Hypothalamus (tissue), 51 donors: ENCODE measurements at places on chromosomes 6 and 20.
A peak's percentile ranks its signal among the peaks of the same experiment; 100 is the strongest.

DNA sequence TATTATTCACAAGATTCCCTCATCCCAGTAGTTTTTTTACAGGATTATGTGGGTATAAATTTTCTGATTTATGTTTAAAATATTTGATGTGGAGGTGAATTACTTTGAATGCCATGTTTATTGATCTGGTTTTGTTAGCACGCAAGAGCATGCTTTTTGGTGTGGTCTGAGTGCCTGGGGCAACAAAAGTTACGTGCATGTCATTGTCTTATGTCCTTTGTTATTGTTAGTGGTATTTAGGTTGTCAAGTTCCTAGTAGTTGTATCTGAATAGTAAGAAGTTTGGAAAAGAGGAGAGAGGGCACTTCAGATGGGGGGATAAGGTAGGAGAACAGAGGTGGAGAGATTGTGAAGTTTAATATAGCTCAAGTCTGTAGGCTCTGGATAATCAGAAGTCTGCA, 95.0 kb downstream of the ATRN start:
- DNase-seq: no peak

DNA sequence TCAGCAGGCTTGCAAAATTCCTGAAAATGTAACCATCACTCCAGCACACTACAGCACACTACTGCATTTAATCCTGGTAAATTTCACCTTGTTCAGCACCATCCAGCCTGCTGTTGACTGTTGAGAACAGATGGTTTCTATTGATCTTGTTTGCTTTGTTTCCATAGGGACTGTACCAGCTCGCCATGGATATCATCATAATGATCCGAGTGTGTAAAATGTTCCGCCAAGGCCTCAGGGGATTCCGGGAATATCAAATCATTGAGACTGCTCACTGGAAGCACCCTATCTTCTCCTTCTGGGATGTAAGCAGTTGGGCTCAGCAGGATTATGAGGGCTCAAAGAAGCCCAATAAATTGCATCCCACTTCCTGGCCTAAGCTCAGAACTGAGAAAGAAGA, 4.1 kb downstream of the CNBD2 start:
- no peak for DNase-seq

DNA sequence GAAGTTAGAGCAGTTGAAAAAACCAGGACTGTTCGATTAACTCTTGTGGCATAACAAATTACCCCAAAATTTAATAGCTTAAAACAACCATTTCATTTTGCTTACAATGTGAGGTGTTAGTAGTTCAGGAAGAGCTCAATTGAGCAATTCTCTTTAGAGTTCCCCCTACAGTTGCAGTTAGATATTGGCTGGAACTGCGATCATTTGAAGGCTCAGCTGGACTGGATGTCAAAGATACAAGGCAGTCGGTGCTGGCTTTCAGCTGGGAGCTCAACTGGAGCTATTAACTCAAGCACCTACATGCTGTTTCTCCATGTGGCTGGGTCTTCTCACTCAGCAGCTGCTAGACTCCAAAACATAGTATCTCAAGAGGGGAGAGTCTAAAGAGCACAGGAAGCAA, 96.0 kb upstream of the LOC128125822 start:
- no peak for DNase-seq

GRCh38 chr6:88105741-88106340, 58.2 kb downstream of the SPACA1 start:
- DNase-seq: no peak

GRCh38 chr20:49319208-49319809, 41.5 kb upstream of the ZNFX1 start:
- DNase-seq: no peak

- no peak for DNase-seq
These were observed 115.5 kb downstream of the REV3L start for GRCh38 chr6:111367393-111368088.

DNA sequence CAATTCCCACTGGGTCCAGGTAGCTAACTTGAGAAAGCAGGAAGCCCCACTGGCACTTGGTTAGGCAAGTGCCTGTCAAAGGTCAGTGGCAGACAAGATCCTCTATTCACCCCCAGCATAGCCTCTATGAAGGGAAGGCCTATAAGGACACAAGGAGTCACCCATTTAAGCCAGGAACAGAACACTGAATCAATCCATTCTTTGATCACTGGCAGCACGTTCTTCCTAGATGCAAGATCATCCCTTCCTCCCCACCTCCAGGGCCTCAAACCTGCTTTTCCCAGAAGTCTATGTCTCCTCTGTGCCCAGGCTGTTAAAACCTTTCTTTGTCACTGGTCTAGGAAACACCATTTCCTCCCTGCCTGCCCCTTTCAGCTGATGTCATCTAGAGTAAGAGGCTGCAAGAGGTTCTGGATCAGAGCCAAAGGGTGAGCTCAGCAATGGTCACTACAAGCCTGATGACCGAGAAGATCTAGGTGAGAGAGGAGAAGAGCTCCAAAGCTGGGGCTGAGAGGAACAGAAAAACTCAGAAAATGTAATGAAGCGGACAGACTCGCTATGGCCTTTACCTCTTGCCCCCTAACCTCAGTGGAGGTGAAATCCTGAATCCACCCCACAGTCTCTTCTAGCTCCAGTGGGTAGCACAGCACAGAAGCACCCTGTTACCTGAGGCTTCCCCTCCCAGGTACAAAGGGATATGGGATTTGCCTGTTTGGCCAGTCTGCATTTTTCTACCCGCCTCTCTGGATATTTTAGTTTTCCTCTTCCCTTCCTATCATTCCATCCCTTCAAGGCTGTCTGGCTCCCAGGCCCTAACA, 1.8 kb downstream of the GTPBP2 start:
- DNase-seq: peak; percentile 29

- no peak for DNase-seq
These were observed 234.9 kb downstream of the DOK5 start for GRCh38 chr20:54710341-54710740.

DNA sequence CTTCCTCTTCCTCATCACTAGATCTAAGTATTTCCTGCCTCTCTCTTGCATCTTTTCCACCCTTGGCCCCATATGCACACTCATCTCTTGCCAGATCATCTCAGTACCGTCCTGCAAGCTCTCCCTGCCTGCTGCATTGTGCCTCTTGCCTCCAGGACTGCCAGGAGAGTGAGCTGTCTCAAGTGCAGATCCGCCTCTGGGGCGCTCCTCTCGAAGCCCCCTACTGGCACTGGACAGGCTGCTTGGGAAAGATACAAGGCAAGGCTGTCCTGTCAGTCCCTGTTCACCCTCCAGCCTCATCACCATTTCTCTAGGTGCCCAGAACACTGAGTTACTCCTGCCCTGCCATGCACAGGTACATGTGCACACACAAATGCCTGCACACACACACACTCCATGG, 10.2 kb downstream of the SYNDIG1 start:
- DNase-seq: no peak

GRCh38 chr6:85865420-85866369, 223.0 kb upstream of the SYNCRIP start:
- no peak for DNase-seq

DNA sequence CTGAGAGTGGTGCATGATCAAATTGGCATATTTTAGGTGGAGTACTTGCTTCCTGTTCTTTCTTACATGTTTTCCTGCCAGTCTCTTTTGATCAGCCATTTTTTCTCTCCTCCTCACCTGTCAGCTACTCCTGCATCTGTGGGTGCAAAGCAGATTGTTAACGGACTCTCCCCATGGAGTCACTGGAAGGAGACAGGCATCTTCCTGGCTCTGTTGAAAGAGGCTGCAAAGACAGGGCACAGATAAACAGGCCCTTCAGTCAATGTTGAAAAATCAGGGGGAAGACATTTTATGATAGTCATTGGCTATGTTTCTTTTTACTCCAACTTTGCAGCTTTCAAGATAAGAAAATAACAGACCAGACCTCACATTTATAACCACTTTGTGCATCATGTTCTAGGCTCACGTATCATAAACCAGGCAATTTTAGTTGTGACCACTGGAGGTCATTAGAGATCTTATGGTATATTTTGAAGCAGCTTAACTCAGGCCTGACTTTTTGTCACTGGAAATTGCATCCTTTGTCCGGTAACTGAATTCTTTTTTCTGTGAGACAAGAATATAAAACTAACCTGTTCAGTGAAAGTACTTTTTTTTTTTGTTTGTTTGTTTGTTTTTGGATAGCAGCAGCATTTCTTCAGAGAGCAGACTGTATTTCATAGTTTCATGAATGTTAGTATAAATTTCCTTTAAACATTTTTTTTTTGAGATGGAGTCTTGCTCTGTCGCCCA, 20.1 kb downstream of the ECT2L start:
- no peak for DNase-seq

- no peak for DNase-seq
These were observed 26.8 kb upstream of the FAM184A start for GRCh38 chr6:119105282-119105681.

- DNase-seq: no peak
These were observed 108.0 kb upstream of the LRFN2 start for GRCh38 chr6:40695114-40695513.

- no peak for DNase-seq
These were observed 121.0 kb downstream of the BTBD9 start for GRCh38 chr6:38518511-38519304.

DNA sequence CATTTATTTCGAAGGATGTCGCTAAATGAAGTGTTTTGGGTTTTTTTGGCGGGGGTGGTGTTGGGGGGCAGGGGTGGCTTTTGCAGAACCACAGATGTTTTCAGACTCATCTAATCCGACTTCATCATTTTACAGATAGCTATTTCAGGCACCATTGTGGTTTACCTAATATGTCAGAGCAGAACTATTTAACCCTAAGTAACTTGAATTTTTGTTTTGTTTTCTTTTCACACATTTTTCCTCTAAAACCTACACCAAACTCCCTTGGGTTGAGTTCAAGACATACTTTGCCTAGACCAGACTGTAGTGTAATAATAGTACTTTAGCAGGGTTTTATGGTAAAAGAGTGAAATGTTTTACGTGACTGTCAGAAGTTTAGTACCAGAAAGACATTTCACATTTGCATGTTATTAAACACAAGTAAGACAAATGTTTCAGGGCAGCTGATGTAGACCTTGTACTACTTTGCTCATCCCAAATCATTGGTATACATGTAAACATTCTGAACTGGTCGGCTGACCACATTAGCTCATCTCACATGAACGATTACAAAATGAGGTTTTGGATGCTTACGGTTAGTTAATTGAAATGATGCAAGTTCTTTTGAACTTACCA, 37.7 kb downstream of the MAP3K4 start:
- no peak for DNase-seq

DNA sequence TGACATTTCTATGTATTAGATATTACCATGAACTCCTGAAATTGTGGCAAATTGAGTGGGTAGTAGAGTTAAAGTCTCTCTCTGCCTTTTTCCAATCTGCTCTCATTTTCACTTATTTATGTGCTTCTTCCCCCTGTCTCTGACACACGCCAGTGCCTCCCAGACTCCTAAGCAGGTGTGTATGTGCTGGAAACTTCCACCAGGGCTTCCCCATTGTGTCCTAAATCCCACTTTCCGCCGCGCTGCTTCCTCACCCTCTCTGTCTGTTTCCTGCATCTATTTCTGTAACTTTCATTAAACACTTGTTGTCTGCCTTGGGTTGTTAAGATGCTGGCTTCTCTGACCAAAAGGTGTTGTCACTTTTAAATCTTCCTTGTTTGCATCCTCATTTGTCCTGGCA, 97.6 kb upstream of the HDGFL1 start:
- no peak for DNase-seq

GRCh38 chr6:87784051-87784450, 82.0 kb upstream of the AKIRIN2 start:
- no peak for DNase-seq

GRCh38 chr6:2857185-2857579, 15.5 kb upstream of the SERPINB1 start:
- no peak for DNase-seq

- no peak for DNase-seq
These were observed 167.2 kb upstream of the THEMIS start for GRCh38 chr6:128068119-128068479.

- no peak for DNase-seq
These were observed 68.3 kb upstream of the TRAF3IP2 start for GRCh38 chr6:111673937-111674336.

GRCh38 chr20:50048420-50049166, 64.4 kb downstream of the UBE2V1 start:
- no peak for DNase-seq

DNA sequence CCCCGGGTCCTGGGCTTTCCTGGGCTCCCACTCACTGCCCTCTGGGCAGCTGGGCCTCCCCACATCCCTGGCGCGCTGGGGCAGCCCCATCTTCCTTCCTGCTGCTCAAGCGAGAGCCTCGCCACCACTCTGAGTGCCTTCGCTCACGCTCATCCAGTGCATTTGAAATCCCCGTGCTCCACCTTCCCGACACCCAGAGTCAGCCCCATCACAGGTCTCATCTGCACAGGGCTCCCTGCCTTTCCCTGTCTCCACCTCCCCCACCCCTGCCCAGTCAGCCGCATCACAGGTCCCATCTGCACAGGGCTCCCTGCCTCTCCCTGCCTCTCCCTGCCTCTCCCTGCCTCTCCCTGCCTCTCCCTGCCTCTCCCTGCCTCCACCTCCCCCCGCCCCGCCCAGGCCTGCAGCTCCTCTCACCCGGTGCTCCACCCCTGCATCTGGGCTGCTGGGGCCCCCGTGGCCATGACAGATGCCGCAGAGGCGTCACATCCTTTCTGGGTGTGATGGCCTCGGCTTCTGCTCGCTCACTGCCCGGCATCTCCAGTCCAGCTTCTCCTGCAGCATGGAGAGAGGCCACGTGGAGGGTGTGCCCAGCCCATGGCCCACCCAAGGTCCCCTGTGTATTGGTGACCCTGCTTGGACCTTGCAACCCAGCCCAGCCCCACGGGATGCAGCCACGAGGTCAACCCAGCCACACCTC, 9.0 kb upstream of the BHLHE23 start:
- no peak for DNase-seq

- no peak for DNase-seq
These were observed 289.6 kb downstream of the RIMS1 start for GRCh38 chr6:72175916-72176315.

GRCh38 chr6:16654701-16655100, 106.6 kb downstream of the ATXN1 start:
- no peak for DNase-seq

DNA sequence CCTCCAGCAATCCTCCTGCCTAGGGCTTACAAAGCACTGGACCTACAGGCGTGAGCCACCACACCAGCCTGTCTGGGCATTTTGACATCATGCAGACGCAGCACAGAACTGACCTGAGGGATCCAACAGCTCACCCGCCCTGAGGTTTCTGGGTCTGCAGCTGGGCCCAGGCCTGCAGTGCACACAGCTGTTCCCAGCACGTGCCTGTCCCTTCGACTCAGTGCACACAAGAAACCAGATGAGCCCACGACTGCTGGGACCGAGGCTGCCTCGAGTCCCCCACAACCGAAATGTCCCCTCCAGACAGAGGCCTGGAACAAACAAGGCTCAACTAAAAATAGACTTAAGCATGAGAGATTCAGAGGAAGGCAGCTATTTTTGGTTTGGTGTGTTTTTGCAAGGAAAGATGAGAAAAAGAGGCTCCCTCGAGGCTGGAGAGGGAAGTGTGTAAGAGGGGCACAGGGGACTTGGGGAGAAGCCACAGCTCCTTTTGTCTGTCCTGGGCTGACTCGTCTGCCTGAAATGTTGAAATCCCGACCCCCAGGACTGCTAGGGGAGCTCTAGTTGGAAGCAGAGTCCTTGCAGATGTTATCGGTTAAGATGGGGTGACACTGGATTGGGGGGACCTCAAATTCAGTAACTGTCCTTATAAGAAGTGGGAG, 66.3 kb downstream of the YTHDF1 start:
- DNase-seq: no peak

- DNase-seq: no peak
These were observed 69.6 kb downstream of the DNAH8 start for GRCh38 chr6:38784506-38785235.

- DNase-seq: no peak
These were observed 3.8 kb downstream of the AAR2 start for GRCh38 chr20:36240076-36240475.

GRCh38 chr20:9390441-9390840, 123.9 kb upstream of the LAMP5 start:
- DNase-seq: no peak
